ENCODE measurements at places on chromosomes 5 and 9.

- DNase-seq: no peak
These were observed 156.6 kb upstream of the SPRY4 start for GRCh38 chr5:142481410-142481809.

GRCh38 chr5:68268101-68268851 lies 52.7 kb downstream of the PIK3R1 start:
- no peak for DNase-seq

GRCh38 chr5:69416180-69416579 lies 1.3 kb downstream of the MARVELD2 start:
- DNase-seq: no peak

- DNase-seq: no peak
These were observed 7.0 kb downstream of the PDCL start for GRCh38 chr9:122821278-122821943.

DNA sequence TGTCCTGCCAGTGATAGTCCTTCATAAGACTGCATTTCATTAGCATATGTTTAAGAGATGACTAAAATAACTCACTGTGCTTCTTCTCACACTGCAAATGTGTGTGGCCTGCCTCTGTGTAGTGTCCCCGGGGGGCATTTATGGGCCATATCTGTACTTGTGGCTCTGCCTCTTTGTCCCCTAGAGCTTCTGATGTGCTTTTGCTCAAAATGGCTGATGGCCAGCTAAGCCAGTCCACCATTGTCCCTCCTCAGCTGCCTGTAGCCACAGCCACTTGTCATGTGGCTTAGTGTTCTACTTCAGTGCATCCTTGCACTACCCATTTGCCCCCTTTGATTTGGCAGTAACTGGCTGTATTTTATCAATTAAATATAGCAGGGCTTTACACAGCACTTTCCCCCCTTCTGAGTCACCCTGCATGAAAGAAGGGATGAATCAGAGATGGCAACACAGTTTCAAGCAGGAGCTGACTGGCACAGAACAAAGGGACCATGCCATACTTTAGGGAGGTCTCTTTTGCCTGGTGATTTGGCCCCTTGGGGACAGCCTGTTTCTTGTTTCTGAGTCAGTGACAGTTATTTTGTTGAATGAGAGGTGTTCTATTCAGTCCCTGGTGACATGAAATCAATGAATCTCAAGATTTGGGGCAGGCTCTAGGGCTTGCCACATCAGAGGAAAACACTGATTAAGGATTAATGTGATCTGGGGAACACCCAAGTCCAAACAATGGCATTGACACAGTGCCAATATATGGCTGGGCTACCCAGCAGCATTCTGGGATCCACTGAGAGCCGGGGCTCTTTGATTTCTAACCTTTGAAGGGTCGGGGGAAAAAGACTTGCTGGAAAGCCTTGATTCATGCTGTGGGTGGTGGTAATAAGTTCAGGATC lies 245.5 kb downstream of the SMARCA2 start:
- DNase-seq: peak; percentile 57

GRCh38 chr9:34430843-34431437 lies 27.4 kb downstream of the FAM219A start:
- peak; percentile 73 for DNase-seq

DNA sequence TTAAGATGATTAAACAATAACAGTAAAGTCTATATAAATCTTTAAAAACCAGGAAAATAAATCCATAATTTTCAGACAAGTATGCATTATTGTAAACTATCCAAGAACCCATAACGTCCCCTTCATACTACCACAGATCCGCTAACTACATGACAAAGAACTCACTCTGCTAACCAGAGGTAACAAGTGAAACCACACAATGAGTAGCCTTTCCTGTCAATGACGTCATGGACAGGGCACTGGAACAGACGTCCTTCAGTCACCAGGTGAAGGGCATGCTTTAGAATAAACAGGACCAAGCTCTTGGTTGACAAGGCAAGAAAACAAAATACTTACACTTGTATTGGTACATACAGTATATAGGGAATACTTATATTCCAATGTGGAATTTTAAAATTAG lies 45.2 kb downstream of the RNF130 start:
- DNase-seq: peak; percentile 50

DNA sequence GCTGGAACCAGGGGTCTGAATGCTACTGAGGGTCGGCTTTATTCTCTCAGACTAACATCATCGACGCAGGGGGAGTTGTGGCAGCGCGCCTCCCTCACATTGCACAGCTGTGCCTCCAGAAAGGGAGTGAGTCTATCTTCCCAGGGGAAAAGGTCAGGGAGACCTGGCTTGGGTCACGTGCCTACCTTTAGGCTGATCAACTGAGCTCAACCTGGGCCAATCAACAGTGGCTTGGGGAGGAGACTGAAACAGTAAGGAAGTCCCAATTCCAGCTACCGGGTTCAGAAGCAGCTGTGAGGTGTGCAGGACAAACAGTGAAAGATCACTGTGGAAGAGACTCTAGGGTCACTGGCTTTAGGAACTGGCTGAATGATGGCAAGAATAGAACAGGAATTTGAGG lies 14.3 kb downstream of the SNX30 start:
- DNase-seq: no peak

- DNase-seq: peak; percentile 82
These were observed 173.4 kb upstream of the NR3C1 start for GRCh38 chr5:143576711-143577484.

DNA sequence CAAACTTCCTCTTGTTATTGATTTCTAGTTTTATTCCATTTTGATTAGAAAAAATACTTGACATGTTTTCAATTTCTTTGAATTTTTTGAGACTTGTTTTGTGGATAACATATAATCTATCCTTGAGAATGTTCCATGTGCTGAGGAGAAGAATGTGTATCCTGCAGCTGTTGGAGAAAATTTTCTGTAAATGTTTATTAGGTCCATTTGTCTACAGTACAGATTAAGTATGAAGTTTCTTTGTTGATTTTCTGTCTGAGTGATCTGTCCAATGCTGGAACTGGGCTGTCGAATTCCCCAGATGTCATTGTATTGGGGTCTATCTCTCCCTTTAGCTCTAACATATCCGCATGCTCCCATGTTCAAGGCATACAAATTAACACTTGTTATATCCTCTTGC lies 251.2 kb downstream of the CSNK1G3 start:
- DNase-seq: no peak

GRCh38 chr5:159133041-159133741 lies 33.5 kb upstream of the EBF1 start:
- DNase-seq: peak; percentile 73

DNA sequence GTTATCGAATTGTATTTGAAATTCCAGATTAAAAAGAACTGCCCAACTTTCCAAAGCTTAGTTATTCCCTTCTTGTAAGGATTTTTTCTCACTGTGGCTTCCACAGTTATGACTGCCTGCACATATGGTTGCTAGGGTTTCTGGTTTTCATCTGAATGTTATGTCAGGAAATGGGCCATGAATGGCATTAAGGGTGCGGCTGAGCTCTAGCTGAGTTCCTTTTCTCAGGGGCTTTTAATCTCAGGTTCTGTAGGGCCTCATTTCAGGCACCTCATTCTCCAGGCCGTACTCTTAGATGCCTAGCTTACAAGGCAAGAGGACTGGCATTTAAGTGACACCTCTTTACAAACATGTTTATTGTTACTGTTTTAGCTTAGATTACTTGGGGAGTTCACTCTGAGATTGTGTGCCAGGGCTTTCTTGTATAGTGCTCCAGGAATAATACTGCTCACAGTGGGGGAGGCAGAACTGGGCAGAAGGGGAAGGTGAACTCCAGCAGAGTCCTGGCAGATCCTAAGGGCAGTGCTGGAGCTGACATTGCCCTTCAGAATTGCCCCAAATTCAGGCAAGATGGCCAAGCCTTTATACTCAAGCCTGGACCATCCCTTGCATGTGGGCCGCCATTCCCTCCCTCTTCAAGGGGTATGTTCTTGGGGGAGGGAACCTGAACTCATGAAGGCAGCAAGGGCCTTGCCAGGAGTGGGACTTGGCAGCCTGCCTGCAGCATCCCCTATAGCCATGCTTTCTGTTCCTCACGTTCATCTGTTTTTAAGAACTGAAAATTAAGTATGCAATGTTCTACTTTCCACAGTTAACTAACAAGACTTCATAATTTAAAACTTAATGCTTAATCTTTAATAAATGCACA lies 111.5 kb downstream of the KDM4C start:
- DNase-seq: no peak

- DNase-seq: peak; percentile 88
These were observed 3.3 kb upstream of the CLTA start for GRCh38 chr9:36187414-36187813.

DNA sequence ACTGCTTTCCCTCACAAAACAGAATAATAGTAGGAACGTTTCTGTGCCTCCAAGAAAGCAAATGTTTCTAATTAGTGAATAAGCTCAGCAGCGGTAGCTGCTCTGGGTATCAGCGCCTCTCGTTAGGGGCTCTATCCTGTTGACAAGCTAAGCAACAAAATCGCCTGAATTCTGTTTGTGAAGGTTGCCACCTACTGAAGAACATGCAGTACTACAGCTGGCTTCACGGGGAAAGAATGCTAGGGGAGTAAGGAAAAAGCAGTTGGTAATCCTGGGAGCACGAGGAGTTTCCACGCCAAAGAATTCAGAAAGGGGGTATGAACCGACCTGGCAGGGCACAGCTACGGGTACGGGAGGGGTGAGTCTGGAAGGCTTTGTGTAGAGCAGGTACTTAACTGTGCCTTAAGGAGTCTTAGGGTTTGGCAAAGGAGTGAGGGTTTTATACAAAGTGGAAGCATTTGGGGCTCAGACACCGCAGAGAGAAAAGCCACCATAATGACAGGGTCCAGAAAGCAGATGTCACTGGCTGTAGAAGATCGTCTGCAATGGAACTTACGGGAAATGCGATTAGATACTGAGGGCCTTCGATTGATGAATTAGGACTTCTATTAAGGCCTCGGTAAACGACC lies 171.7 kb downstream of the TTC39B start:
- peak; percentile 75 for DNase-seq

DNA sequence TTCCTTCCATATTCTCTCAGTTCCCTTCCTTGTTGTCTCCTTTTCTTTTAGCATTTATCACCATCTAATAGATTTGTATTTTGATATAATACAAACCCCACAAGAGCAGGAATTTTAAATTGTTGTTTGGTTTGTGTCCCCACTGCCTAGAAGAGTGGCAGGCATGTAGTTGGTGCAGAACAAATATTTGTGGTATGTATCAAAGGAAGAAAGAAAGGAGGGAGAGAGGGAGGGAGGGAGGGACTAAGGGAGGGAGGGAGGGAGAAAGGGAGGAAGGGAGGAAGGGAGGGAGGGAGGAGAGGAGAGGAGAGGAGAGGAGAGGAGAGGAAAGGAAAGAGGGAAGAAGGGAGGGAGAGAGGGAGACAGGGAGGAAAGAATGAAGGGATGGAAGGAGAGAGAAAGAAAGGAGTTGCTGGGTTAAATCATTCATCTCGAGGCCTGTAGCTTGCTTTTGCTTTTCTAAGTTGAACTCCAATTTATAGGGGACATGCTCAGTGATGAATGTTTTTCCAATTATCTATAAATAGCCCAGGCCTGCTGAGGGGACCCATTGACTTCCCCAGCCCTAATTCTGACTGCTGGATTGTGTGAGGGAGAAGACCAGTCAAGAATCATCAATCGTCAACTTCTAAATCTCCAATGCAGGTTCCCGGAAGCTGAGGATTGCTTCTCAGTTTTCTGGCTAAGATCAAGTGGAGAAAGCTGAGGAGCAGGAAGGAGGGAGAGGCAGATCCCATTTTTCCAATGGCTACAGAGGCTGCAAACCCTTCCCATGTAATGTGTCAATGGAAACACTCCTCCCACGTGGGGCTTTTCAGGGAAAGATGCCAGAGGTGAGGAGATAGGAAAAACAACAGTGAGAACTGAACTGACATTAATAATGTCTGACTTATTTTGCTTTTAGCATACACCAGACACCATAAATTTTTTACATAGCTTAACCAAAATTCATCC lies 320.7 kb downstream of the ASTN2 start:
- DNase-seq: peak; percentile 43

DNA sequence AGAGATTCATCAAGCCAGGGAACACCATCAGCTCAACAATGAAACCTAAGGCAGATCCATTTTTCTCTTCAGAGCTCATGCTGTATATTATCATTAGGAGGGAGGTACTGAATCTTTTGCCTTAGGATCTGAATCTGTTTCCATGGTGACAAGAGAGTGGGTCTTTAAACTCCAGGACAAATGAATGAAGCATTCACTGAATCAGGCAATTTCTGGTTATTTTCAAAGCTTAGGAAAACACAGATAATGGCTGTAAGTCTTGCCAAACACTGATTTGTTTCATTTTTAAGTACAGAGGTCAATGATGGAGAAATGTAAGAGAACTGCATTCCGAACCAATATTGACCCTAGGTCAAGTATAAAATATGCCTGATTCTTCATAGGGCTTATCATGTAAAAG lies 84.9 kb downstream of the GNA14 start:
- DNase-seq: no peak

DNA sequence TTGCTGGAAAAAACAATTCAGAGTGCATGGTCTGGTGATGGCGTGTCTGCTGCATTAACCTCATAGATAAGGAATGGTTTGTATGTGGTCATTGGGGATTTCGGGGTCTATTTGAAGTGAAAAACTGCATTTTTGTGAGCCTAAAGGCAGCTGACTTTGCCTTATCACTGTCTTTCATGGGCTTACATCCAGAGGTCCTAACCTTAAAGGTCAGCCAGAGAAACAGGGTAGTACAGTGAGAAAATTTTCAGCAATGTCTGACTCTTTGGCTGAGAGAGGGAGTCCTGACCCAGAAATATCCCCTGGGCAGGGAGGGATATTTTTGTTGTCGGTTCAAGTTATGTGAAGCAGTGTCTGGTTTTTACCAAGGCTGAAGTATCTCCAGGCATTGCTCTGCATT lies 5.7 kb downstream of the PCSK5 start:
- DNase-seq: no peak

All from EL (cell line).